Activated CD4-positive, alpha-beta T cell treated with anti-CD3 and anti-CD28 coated beads, Interleukin-2, Interleukin-6, amounts not matched to agents 100 ng/mL and 50 ng/mL, durations not matched to agents 16 hours and 8 hours (primary cell): ENCODE measurements at places on chromosomes 11 and 22.

- DNase-seq: no peak
Measured at GRCh38 chr11:116958246-116958645, 120.8 kb upstream of the APOA1 start.

DNA sequence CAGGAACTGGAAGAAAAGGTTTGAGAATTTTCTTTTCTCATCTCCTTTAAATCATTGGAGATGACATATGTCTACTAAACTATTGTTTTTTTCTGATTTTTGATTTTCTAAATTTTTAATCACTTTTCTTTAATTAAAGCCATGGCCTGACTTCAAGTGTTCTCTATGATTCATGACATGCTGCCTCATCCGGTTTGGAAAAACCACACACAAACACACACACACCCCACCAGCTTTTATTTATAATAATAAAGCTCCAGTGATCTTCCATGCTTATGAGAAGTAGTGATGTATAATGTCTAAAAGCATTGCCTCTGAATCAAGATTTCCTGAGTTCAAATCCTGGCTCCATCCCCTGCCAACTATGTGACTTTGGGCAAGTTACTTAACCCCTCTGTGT, 179.2 kb downstream of the SPON1 start:
- DNase-seq: no peak

DNA sequence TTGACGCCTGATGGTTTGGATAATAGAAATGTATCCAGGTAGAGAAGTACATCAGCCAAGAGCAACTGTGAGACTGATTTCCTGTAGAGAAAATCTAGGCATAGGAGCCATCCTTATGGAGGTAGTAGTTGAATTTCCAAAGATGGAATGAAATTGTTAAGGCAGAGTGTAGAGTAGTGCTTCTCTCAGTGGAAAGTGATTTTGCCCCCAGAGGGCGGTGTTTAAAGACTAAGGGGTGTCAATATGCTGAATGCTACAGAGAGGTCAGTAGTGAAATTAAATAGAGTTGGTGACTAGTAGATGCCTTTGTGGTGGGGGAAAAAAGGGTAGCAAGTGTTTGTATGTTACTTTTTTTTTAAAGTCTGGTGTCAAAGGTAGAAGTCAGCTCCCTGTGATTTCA, 54.5 kb downstream of the TRIM44 start:
- no peak for DNase-seq

GRCh38 chr11:67524480-67524808, 1.2 kb upstream of the CABP2 start:
- DNase-seq: no peak
